T1000 (cell line): ENCODE measurements at places on chromosomes 4 and X.

GRCh38 chr4:89469930-89470375, 162.4 kb upstream of the GPRIN3 start:
- peak; percentile 33 for DNase-seq

DNA sequence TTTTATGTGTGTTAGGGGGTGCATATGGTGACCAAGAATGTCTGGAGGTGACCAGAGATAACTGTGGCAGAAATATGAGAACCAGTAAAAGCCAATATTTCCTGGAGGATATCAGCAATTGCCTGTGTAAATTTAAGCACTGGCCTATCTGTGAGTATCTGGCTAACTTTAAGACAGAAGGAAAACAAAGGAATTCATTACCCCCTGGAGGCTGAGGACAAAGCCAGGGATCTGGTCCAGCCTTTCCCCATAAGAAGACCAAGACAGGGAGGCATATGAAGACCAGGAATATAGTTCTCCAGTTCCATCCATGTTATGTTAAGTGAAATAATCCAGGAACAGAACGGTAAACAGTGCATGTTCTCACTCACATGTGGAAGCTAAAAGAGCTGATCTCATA, 49.2 kb downstream of the MFAP3L start:
- no peak for DNase-seq

DNA sequence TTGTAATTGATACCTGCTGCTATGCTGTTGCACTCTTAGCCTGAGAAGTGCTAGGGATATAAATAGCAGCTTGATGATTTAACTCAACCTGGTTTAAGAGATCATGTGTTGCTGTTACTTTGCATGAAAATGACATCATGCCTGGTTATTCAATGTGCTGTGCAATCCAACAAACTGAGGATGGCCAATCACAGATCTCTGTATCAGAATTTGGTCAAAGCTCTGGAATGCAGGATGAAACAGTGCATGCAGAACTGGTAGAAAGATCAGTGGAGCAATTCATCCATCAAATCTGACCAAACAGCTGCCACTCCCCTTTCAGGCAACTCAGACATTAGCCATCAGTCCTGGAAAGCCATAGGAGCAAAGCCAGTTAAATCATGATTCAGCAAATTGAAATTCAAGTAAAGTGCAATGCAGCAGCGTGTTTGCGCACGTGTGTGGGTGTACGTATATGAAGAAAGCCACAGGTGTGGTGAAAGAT, 160.3 kb upstream of the RASGEF1B start:
- DNase-seq, result peak; percentile 26

DNA sequence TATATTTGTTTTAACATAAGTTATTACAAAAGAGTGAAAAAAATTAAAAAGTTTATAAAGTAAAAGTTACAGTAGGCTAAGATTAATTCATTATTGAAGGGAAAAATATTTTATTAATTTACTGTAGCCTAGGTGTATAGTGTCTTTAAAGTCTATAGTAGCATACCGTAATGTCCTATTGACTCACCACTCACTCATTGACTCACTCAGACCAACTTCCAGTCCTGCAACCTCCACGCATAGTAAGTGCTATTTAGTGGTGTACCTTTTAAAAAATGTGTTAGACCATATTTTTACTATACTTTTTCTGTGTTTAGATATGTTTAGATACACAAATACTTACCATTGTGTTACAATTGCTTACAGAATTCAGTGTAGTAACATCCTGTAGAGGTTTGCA, 841.1 kb downstream of the CENPC start:
- DNase-seq, result no peak

- no peak for DNase-seq
These were observed 5.4 kb downstream of the JADE3 start for GRCh38 chrX:46917622-46918021.

DNA sequence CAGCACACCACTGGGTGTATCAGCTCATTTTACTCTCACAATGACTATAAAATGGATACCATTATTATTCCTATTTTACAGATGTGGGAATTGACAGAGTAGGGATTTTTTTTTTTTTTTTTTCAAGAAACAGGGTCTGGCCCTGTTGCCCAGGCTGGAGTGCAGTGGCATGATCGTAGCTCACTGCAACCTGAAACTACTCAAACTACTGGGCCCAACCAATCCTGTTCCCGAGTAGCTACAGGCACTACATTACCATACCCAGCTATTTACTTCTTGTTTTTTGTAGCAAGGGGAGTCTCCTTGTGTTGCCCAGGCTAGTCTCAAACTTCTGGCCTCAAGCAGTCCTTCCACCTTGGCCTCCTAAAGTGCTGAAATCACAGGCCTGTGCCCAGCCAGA, 95.2 kb downstream of the LARP7 start:
- DNase-seq, result no peak

DNA sequence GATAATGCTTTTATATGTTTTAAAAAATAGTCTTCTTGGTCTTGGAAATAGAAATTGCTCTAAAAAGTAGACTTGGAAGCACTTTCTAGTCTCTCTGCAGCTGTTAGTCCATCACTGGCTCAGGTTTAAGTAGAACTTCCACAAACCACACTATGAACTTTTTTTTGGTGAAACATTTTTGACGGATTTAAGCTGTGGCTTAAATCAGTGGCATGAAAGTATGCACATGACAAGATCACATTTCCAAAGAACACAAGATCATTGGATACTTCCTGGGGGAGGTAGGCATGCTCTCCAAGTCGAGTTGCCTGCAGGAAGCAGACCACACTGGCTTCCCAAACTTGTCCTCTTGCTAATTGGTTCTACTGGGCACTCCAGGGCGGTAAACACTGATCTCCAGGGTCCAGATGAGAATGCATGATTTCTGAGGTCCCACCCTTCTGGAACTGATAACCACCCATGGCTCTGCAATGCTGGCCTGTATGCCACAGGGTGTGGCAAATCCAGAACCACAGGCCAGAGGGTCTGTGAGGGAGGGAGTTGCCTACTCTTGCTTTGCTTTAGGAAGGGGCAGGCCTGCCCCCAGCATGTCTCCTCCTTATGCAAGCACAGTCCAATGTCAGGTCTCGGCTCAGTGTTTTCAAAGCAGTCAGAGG, 331.9 kb upstream of the SFRP2 start:
- no peak for DNase-seq

- DNase-seq, result no peak
These were observed 721.8 kb downstream of the ADGRL3 start for GRCh38 chr4:61921920-61922319.

- no peak for DNase-seq
These were observed 61.6 kb upstream of the DHX15 start for GRCh38 chr4:24645765-24646550.

DNA sequence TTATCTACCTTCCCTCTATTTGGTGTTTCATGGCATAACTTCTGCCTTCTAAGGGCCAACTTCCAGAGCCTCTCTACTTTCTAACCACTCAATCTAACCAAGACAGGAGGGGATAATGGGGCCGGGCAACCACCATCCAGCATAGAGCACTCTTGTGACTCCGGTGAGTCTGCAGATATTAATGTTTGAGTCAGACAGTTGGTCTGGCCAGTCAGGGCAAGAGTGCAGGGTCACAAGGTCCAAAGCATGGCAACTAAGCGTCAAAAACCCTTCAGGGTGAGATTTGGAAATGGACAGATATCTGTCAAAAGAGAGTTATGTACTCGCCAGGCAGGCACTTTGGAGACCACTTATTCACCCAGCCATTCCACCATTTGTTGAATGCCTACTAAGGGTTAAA, 105.0 kb downstream of the PALLD start:
- no peak for DNase-seq

GRCh38 chr4:130808492-130808891, 1712.5 kb downstream of the C4orf33 start:
- DNase-seq, result no peak

- DNase-seq, result no peak
These were observed 30.3 kb upstream of the HCCS start for GRCh38 chrX:11080741-11081305.

GRCh38 chrX:134999469-134999868, 8.7 kb downstream of the SMIM10 start:
- no peak for DNase-seq

DNA sequence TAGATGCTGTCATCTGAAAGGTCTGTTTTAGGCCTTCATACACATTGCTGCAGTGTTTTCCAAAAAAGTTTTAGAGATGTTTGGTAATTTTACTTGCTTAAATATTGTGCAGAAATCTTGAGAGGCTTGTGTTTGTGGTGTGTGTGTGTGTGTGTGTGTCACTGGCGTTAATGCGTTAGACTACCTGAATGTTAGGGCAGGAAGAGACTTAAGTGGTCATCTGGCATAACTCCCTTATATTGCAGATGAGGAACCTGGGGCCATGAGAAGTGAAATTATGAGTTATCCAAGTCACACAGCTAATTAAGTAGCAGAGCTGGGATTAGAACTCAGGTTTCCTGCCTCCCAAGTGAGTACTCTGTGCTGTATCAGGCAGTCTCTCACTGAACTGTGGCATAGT, 1.4 kb downstream of the LSM6 start:
- no peak for DNase-seq

GRCh38 chr4:56307423-56307822, 79.9 kb downstream of the AASDH start:
- no peak for DNase-seq

DNA sequence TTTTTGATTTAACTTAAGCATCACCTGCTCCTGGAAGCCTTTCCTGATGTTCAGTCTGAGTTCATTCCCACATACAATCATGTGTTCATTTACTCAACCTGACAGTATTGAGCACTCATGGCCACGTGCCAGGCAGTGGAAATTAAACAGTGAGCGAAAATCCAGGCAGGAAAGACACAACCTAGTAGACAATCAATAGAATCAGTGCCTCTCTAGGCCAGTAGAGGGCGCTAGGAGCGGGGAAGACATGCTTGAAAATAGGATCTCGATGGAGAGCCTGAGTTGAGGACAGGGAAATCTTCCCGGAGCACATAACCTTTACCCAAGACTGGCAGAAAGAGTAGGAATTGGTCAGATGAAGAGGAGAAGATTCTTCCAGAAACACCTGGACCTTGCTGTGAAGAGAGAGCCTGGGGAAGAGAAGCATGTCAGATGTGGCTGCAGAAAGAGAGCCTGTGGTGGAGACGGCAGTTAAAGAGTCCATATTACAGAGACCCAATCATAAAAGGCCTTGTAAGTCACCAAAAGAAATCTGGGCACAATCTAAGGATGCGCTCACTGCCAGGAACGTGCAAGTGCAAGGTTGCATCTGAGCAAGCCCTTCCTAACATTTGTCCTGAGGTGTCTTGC, 103.5 kb downstream of the LDB2 start:
- DNase-seq, result no peak

DNA sequence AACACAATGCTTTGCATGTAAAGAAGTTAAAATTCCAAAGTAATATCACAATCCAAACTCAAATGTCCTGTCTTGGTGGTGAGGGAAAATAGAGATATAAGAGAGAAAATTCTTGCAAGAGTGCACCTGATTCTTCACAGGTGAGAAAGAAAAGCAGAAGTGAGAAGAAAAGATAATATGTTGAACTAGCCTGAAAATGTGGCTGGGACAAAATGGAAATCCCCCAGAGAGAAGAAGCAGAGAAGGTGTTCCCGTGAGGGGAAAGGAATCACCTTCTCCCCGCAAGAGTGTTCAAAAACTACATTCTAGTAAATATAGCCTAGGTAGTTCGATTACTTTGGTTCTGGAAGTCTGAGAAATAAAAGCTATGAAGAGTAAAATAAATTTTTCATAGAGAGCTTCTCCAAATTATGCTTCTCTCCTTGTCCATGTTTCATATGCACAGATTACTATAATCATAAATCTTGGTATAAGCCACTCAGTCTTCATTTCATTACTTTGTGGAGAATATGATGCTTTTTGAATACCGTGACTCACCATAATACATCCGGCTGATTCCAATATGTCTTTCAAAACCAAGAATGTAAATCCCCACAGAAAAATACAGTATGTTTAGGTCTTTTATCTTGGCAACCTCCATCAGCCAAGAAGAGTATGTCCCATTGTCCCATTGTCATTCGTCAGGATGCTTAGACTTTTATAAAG, 63.1 kb downstream of the COX18 start:
- no peak for DNase-seq

GRCh38 chrX:139640259-139640658, 67.7 kb downstream of the MCF2 start:
- no peak for DNase-seq

DNA sequence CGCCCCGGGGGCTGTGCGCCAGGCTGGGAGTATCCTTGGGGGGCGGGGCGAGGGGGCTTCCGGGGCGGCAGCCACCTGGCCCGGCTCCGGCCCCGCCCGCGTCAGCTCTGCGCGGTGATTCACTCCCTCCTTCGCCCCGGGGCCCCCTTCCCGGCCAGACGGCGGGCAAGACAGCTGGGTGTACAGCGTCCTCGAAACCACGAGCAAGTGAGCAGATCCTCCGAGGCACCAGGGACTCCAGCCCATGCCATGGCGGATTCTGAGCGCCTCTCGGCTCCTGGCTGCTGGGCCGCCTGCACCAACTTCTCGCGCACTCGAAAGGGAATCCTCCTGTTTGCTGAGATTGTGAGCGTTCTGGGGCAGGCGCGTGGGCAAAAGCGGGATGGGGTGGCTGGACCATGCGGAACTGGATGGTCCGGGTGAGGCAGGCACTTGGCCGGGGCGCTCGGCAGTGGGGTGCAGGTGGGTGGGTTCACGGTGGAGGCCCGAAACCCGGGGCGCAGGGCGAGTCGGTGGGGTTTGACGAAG, at the start of gene PLP2:
Gene PLP2, plus strand, starts transcription at position 147 of the 528 bp plus-strand sequence. Its CDS starts 103 bp downstream, at position 250.
- peak; percentile 48 for DNase-seq
